ENCODE measurements at places on chromosomes 12 and 14. TPM values are rescaled to one million over a fixed set of nuclear protein-coding genes. Genes with fewer than 3 reads are reported as not detected.

PPM1H gene
- total RNA-seq, result 9.1 TPM

NANOG gene
- 0.27 TPM for total RNA-seq

AQP2 gene
- total RNA-seq, result not detected

LMO3 gene
- total RNA-seq, result 49.5 TPM

WSCD2 gene
- total RNA-seq, result 6.9 TPM

DNA sequence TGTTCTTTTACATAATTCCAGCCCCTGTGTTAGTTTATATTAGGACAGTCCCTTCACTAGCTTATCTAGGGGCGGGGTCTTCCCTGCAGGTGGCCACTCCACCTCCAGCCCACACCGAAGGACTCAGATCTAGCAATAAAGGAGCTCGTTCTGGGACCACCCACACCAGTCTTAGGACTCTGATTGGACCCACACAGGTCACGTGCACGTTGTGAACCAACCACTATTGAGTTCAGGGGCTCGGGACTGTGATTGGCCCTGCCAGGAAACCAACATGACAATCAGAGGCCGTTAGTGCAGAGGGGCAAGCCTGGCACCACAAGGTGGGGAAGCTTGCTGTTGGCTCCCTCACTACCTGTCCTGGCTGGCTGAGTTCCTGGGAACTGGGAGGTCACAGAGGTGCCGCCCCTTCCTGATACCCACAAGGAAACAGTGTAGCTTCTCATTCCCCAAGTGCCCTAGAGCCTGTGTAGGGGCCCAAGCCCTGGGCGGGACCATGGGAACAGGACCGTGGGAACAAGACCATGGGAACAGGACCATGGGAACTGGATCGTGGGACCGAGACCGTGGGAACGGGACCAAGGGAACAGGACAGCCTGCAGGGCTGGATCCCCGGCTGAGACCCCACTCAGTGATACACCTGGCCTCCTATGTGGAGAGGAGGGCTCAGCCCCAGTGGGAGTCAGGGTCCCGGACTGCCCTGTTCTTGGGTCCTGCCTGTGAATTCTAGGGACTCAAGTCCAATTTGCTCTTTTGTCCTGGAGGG, 297.8 kb downstream of the ADGRD1 start:
- H3K36me3 ChIP-seq, result no peaks in the 10 kb centered on the region
- no peaks in the 10 kb centered on the region for H3K4me1 ChIP-seq
- H3K27ac ChIP-seq, result no peak overlapping the region

DNA sequence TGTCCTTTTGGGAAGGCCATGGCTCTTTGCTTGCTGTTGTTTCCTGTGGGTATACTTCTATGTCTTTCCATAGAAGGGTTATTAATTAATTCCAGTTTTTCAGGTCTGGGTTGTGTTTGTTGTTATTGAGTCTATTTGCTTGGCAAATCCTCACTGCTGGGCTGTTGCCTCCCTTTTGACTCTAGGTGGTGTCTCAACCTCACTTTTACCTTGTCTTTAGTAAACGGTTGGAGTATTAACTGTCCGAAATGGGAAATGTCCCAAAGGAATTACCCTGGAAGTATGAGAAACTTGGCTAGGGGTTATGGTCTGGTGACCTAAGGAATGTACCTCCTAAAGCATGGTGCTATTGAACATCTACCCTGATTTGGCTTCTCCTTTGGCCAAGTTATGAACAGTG, 16.7 kb downstream of the PRH1 start:
- no peak for DNase-seq
- H3K27me3 ChIP-seq, result no peaks in the 10 kb centered on the region
- no peak overlapping the region for H3K4me3 ChIP-seq
- no peak overlapping the region for H3K27ac ChIP-seq
- no peaks in the 10 kb centered on the region for H3K36me3 ChIP-seq

DNA sequence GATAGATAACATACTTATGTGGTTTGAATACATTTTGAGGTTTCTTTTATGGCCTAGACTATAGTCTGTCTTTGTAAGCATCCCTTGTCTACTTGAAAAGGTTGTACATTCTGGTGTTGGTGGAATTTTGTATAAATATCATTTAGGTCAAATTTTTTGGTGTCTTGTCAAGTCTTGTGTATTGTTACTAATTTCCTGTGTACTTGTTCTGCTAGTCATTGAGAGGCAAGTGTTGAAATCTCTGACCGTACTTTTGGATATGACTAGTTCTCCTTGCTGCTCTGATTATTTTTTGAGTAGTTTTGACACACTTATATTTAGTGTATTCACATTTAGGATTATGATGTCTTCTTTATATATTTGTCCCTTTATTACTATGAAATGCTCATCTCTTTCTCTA, 219.6 kb downstream of the CCDC91 start:
- no peak overlapping the region for H3K27ac ChIP-seq
- no peak overlapping the region for H3K4me3 ChIP-seq
- H3K27me3 ChIP-seq, result no peaks in the 10 kb centered on the region
- H3K4me1 ChIP-seq, result no peaks in the 10 kb centered on the region

DNA sequence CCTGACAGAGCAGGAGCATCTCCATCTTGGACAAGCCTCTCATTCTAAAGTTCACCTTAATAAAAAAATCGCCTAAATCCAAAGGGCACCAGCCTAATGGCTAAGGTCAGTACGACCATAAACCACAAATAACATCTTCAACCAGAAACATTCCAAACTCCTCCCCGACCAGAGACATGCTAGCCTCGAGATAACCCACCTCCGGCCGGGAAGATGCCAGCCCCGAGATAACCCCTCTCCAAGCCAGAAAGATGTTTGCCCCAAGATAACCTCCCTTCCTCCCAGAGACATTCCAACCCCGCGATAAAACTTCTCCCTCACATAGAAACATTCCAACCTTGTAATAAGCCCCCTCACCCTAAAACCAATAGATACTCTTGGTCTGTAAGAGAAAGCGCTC, 86.8 kb upstream of the PKP2 start:
- H3K36me3 ChIP-seq, result no peaks in the 10 kb centered on the region
- no peak overlapping the region for H3K27ac ChIP-seq
- H3K4me3 ChIP-seq, result no peak overlapping the region
- no peak for DNase-seq
- no peaks in the 10 kb centered on the region for H3K4me1 ChIP-seq

- H3K27ac ChIP-seq, result peak overlapping the region; percentile 57
- peaks cover 53% of the 10 kb centered on the region for H3K4me1 ChIP-seq
- no peaks in the 10 kb centered on the region for H3K36me3 ChIP-seq
- H3K27me3 ChIP-seq, result no peaks in the 10 kb centered on the region
- H3K4me3 ChIP-seq, result no peak overlapping the region
Measured at GRCh38 chr12:46391630-46392029, 19.1 kb upstream of the SLC38A2 start.

DNA sequence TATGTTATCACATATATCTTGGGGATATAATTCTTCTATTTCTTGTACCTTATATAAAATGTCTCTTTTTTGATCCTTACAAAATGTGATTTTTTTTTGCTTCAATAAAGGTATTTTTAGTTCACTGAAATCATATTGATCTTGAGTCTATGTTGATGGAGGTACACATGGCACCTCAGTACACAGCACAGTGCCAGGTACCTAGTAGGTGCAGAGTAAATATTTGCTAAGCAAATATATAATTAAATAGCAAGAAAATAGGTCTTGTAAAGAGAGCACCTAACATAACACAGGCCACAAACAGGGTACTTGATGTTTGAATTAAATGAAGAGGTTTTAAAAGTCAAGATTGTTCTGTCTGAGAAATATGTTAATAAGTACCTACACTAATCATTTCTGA, 69.7 kb downstream of the CIT start:
- H3K4me1 ChIP-seq, result peaks cover 14% of the 10 kb centered on the region
- H3K27ac ChIP-seq, result no peak overlapping the region
- H3K4me3 ChIP-seq, result no peak overlapping the region
- H3K27me3 ChIP-seq, result no peaks in the 10 kb centered on the region
- no peaks in the 10 kb centered on the region for H3K36me3 ChIP-seq

- H3K27ac ChIP-seq, result no peak overlapping the region
- H3K4me3 ChIP-seq, result no peak overlapping the region
- no peaks in the 10 kb centered on the region for H3K27me3 ChIP-seq
- H3K4me1 ChIP-seq, result peaks cover 30% of the 10 kb centered on the region
Measured at GRCh38 chr12:124374147-124374546, 79.3 kb downstream of the RFLNA start.

- H3K4me3 ChIP-seq, result no peak overlapping the region
- no peak overlapping the region for H3K27ac ChIP-seq
- H3K27me3 ChIP-seq, result no peaks in the 10 kb centered on the region
- H3K36me3 ChIP-seq, result no peaks in the 10 kb centered on the region
- no peak for DNase-seq
Measured at GRCh38 chr14:101726954-101727302, 34.6 kb upstream of the PPP2R5C start.

DNA sequence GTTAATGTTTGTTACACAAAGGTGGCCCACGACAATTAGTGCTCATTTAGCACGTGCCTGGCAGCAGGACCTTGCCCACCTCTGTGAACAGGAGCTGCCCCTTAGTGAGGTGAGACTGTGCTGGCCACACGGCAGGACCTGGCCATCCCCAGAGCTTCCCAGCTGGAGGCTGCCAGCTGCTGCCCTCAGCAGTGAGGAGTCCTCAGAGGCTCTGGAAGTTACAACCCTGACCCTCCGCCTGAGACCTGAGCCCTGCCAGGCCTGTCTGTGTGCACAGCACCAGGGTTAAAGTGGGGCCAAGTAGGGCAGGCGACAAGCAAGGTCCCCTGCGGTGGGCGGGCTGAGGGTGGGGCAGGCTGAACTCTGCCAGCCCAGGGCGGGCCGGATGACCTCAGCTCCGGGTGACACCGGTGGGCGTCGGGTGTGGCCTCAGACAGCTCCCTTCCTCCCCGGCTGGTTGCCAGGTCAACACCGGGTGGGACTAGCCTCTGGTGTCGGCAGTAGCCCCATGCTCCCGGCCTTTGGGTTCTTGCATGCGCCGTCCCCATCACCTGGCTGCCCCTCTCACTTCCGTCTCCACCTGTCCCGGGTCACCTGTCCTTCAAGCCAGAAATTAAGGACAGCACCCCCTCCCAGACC, 9.2 kb upstream of the LBHD2 start:
- H3K36me3 ChIP-seq, result no peaks in the 10 kb centered on the region
- H3K27ac ChIP-seq, result no peak overlapping the region
- no peaks in the 10 kb centered on the region for H3K27me3 ChIP-seq
- DNase-seq, result no peak
- H3K4me1 ChIP-seq, result no peaks in the 10 kb centered on the region

GRCh38 chr14:39755269-39755878, 323.1 kb upstream of the FBXO33 start:
- H3K36me3 ChIP-seq, result no peaks in the 10 kb centered on the region
- no peak for DNase-seq
- no peaks in the 10 kb centered on the region for H3K4me1 ChIP-seq
- no peak overlapping the region for H3K27ac ChIP-seq
- H3K4me3 ChIP-seq, result no peak overlapping the region

DNA sequence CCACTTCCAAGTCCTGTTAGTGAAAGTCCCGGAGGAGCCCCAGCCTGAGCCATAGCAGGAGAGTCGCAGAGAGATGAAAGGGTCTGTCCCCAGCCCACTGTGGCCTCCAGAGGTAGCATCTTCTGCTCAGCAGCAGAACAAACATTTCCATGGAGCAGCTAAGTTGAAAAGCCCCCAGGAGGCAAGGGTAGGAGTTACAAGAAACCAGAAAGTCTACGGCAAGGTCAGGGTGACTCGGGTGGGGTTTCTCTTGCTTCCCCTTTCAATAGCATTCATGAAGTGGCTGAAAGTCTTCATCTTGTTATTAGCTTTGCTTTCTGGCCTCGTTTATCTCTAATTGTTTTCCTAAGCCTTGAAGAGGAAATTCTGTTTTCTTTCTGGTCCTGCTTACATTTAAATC, 151.2 kb upstream of the DIO3 start:
- H3K27me3 ChIP-seq, result no peaks in the 10 kb centered on the region
- no peak for DNase-seq
- no peak overlapping the region for H3K27ac ChIP-seq

DNA sequence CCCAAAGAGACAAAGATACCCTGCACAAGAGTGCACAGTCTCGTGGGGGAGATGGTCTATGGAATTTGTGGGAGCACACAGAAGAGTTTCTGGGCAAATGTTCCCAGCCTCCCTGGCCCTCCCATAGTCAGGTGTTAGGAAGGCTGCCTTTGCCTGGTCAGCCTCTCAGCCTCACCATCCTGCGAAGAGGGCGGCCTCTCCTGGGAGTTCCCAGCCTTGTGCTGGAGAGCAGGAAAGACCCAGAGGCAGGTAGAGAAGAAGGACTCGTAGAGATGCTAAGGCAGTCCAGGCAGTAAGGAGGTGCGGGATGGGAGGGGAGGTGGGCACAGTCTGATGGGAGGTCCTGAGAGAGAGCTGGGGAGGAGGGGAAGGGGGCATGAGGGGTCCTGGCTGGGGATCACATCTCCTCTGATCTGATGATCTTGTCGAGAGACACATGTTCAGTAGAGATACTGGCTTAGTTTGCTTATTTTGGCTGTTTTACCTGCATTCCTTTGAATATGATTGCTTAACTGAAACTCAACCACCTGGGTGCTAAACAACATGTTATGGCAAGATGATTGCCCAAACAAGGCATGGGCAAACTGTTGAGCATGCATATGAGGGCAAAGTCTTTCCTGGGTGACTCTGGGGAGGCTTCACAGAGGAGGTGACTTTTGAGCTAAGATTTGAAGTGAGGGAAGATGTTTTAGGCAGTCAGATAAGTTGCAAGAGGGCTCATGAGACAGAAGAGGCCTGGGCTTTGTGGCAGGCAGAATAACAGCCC, 10.5 kb downstream of the SERPINA6 start:
- H3K27me3 ChIP-seq, result no peaks in the 10 kb centered on the region
- no peak overlapping the region for H3K27ac ChIP-seq
- DNase-seq, result no peak
- no peaks in the 10 kb centered on the region for H3K36me3 ChIP-seq
- H3K4me1 ChIP-seq, result no peaks in the 10 kb centered on the region

- peaks cover 21% of the 10 kb centered on the region for H3K36me3 ChIP-seq
- peaks cover 3% of the 10 kb centered on the region for H3K4me1 ChIP-seq
- H3K27me3 ChIP-seq, result no peaks in the 10 kb centered on the region
- peak overlapping the region; percentile 98 for H3K27ac ChIP-seq
Measured at GRCh38 chr12:57744194-57744776, 554 bp upstream of the TSPAN31 start.

Measured in thoracic aorta (tissue), 2 donors.